ENCODE measurements at places on chromosomes 12 and 14. TPM values are rescaled to one million over a fixed set of nuclear protein-coding genes. Genes with fewer than 3 reads are reported as not detected.

GRCh38 chr14:58060077-58060476 lies 91.9 kb downstream of the ARMH4 start:
- no peak for DNase-seq

DNA sequence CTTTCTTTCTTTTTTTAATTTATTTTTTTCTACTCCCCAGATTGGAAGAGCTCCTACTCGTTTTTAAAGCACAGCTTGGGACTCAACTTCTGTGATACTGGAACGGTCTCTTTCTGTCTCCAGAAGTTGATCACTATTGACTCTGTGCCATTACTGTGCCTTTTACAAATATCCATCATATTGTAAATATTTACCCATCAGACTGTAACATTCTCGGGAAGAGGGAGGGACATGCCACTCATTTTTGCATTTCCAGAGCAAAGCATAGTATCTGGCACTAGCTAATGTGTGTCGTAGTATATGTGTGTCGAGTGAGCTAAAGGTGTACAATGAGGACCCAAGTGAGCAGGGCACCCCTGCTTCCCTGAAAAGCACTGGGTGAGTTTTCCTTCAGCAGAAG lies 24.0 kb upstream of the GSG1 start:
- no peak for DNase-seq

DNA sequence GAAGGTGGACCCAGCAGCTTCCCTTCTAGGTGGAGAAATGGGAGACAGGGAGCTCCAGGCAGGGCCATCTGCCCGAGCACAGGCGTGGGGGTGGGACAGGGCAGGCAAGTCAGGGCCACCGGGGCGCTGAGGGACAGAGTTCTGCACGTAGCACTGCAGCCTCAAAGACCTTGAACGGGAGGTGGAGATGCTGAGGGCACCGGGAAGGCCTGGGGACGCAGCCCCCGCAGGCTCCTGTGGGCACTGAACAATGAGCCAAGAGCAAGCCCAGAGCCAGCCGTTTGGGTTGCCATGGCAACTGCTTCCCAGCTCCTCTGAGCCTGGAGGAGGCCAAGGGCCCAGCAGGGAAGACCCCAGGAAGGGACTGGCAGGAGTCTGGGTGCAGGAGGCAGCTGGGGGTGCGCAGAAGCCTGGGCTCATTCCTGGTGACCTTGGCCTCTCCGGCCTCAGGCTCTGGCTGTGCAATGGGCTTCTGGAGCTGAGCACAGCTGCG lies 3.4 kb downstream of the LBHD2 start:
- no peak for DNase-seq

- DNase-seq, result no peak
These were observed 8.5 kb upstream of the ACTN1 start for GRCh38 chr14:68987653-68988036.

GRCh38 chr14:58872061-58872460 lies 234.3 kb downstream of the DACT1 start:
- DNase-seq, result no peak

The MYBPC1 gene
- total RNA-seq, result not detected

The DNAJC22 gene
- 0.39 TPM for total RNA-seq

The AQP6 gene
- not detected for total RNA-seq
